C1 segment of cervical spinal cord (tissue), 14 donors: ENCODE measurements at places on chromosomes 12 and 14.

GRCh38 chr14:38187528-38187927, 20.2 kb upstream of the SSTR1 start:
- no peak for DNase-seq

GRCh38 chr14:31990183-31990857, 86.8 kb upstream of the ARHGAP5 start:
- no peak for DNase-seq

GRCh38 chr12:56898938-56899337, 35.3 kb downstream of the SDR9C7 start:
- DNase-seq, result no peak

GRCh38 chr12:12613344-12613743, 1.7 kb downstream of the CREBL2 start:
- DNase-seq, result no peak

GRCh38 chr12:724194-724855, 28.1 kb upstream of the WNK1 start:
- no peak for DNase-seq

DNA sequence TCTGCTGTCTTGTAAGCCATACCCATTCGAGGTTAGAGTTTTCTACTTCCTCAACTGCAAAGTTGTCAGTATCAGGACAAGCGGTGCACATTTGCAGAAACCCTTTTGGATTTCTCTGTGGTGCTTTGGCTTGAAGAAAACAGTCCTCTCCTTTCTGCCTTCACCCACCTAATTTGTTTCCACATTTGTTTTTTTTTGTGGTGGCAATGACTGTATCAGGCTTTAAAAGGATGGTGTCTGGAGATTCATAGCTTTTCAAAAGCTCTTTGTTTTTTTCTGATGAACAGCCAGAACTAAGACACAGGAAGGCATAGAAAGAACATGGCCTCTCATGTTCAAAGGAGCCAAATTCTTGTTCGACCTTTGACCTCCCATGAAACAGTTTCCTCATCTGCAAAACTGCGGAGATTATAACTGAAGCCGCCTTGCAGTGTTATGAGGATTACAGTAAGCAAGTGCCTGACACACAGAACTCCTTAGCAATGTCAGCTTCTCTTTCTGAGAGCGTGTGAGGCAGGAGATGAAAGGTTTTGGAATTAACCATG, 270.6 kb upstream of the TBX3 start:
- no peak for DNase-seq

- no peak for DNase-seq
These were observed 39.6 kb downstream of the DNAH10 start for GRCh38 chr12:123801573-123802178.
